ENCODE measurements at places on chromosomes 7 and 10. TPM values are rescaled to one million over a fixed set of nuclear protein-coding genes. Genes with fewer than 3 reads are reported as not detected.

GRCh38 chr10:93757801-93758507 is at the start of gene LGI1:
TSS of gene LGI1 (plus strand) at chr10:93757936. CDS start at chr10:93758145, 209 bp downstream.
- no peak for DNase-seq

DNA sequence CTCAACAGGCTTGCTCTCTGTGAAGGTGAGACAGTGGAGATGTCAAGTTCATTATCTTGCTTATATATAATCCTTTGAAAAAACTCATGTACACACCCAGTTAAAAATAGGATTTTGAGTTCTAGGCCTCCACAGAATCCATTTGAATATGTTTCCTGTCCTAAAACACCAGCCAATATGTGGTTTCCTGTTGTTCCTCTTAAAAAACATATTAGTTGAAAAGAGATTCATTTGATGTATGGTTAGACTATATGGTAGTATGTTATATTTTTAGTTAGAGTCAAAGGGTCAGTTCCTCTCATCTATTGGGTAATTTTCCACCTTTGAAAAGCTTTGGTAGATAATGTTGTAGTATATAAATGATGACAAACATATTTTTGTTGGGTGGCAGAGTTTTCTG is 16.0 kb downstream of the PPP1R9A start:
- DNase-seq, result no peak

SFRP5 gene
- not detected for polyA plus RNA-seq

GRCh38 chr7:118288098-118288497 is 63.6 kb downstream of the ANKRD7 start:
- DNase-seq, result no peak

All from BJ (cell line).